ENCODE measurements at places on chromosomes 4 and X. TPM values are rescaled to one million over a fixed set of nuclear protein-coding genes. Genes with fewer than 3 reads are reported as not detected.

The MAGEB10 gene
- not detected for total RNA-seq

- H3K36me3 ChIP-seq: no peaks in the 10 kb centered on the region
- H3K4me3 ChIP-seq: no peak overlapping the region
- H3K27ac ChIP-seq: no peak overlapping the region
- H3K4me1 ChIP-seq: no peaks in the 10 kb centered on the region
Observed at GRCh38 chrX:34790026-34790425, 132.9 kb upstream of the TMEM47 start.

- DNase-seq: no peak
- no peaks in the 10 kb centered on the region for H3K27me3 ChIP-seq
- H3K4me3 ChIP-seq: no peak overlapping the region
- H3K36me3 ChIP-seq: no peaks in the 10 kb centered on the region
- no peaks in the 10 kb centered on the region for H3K4me1 ChIP-seq
- H3K27ac ChIP-seq: no peak overlapping the region
Observed at GRCh38 chrX:20315140-20315539, 48.4 kb upstream of the RPS6KA3 start.

- H3K27ac ChIP-seq: no peak overlapping the region
- H3K36me3 ChIP-seq: no peaks in the 10 kb centered on the region
- H3K4me3 ChIP-seq: no peak overlapping the region
- H3K4me1 ChIP-seq: no peaks in the 10 kb centered on the region
- DNase-seq: no peak
- H3K27me3 ChIP-seq: no peaks in the 10 kb centered on the region
Observed at GRCh38 chrX:131045726-131046125, 12.4 kb upstream of the ARHGAP36 start.

The REELD1 gene
- total RNA-seq: 0.20 TPM

The TNIP2 gene
- 78.3 TPM for total RNA-seq

The ADAMTS3 gene
- 1.7 TPM for total RNA-seq

The DIPK2B gene
- 34.5 TPM for total RNA-seq

- no peak for DNase-seq
- no peaks in the 10 kb centered on the region for H3K4me1 ChIP-seq
- H3K27ac ChIP-seq: no peak overlapping the region
- H3K36me3 ChIP-seq: no peaks in the 10 kb centered on the region
- no peak overlapping the region for H3K4me3 ChIP-seq
- no peaks in the 10 kb centered on the region for H3K27me3 ChIP-seq
Observed at GRCh38 chrX:13990126-13990800, 39.4 kb downstream of the GEMIN8 start.

- peaks cover 8% of the 10 kb centered on the region for H3K27me3 ChIP-seq
- H3K4me3 ChIP-seq: no peak overlapping the region
- no peaks in the 10 kb centered on the region for H3K36me3 ChIP-seq
Observed at GRCh38 chrX:134628663-134629062, 29.6 kb downstream of the PLAC1 start.

- H3K27me3 ChIP-seq: no peaks in the 10 kb centered on the region
- H3K4me3 ChIP-seq: no peak overlapping the region
- DNase-seq: no peak
- no peaks in the 10 kb centered on the region for H3K36me3 ChIP-seq
- H3K4me1 ChIP-seq: no peaks in the 10 kb centered on the region
Observed at GRCh38 chr4:92050875-92051274, 252.9 kb upstream of the GRID2 start.

DNA sequence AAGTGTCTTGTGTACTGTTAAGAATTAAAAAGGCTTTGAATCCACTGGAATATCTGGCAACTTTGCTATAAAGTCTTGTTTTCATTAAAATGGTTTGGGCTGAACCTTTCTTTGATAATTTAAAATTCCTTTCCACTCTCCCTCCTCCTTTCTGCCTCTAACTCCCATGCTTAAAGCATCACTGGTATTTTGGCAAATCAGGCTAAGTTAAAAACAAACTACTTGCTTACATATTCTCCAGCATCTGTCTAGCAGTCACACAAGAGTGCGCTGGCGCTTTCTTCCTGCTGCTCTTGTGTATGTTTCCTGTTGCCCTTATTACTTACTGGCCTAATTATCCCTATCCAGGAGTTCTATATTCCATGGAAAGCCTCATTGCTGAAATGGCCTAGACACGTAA, 136.6 kb downstream of the VEGFC start:
- no peaks in the 10 kb centered on the region for H3K4me1 ChIP-seq
- no peak overlapping the region for H3K27ac ChIP-seq
- H3K36me3 ChIP-seq: no peaks in the 10 kb centered on the region

The EXOC1L gene
- not detected for total RNA-seq

- H3K4me3 ChIP-seq: no peak overlapping the region
- H3K4me1 ChIP-seq: no peaks in the 10 kb centered on the region
- DNase-seq: no peak
- H3K36me3 ChIP-seq: no peaks in the 10 kb centered on the region
- no peaks in the 10 kb centered on the region for H3K27me3 ChIP-seq
Observed at GRCh38 chrX:2642791-2643190, 48.3 kb upstream of the CD99 start.

The CXCL3 gene
- not detected for total RNA-seq

GRCh38 chr4:144688035-144688569, 42.1 kb downstream of the HHIP start:
- no peaks in the 10 kb centered on the region for H3K4me1 ChIP-seq
- no peaks in the 10 kb centered on the region for H3K27me3 ChIP-seq
- H3K27ac ChIP-seq: no peak overlapping the region
- DNase-seq: no peak
- H3K4me3 ChIP-seq: no peak overlapping the region
- no peaks in the 10 kb centered on the region for H3K36me3 ChIP-seq

DNA sequence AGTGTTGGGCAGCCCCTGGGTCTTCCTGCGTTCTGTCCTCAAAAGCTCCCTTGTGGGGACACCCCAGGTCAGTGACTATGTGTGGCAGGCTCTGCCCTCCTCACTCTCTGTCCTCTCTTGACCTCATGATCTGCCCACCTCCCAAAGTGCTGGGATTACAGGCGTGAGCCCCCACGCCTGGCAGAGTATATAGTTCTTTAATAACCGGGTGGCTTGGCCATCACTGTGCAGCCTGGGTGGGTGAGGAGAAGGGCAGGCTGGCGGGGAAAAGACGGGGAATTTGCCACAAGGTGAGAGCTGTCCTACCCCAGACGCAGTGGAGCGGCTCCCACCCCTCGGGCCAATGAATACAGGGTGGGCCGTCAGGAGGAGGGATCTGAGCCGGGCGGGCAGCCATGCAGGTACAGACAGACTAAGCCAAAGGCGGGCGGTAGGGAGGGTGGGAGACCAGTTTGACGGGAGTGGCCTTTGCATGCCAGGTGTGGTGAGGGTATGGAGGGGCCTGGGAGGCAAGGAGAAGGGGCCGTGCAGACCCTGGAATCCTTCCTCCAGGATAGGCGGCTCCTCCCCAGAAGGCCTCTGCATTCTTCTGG, 2.5 kb downstream of the SH3BP2 start:
- DNase-seq: no peak
- no peaks in the 10 kb centered on the region for H3K27me3 ChIP-seq
- peak overlapping the region; percentile 91 for H3K4me3 ChIP-seq
- peak overlapping the region; percentile 91 for H3K27ac ChIP-seq
- H3K36me3 ChIP-seq: no peaks in the 10 kb centered on the region

- H3K27me3 ChIP-seq: no peaks in the 10 kb centered on the region
- H3K4me1 ChIP-seq: peaks cover 21% of the 10 kb centered on the region
- no peak for DNase-seq
- H3K27ac ChIP-seq: peak overlapping the region; percentile 46
- no peak overlapping the region for H3K4me3 ChIP-seq
- H3K36me3 ChIP-seq: no peaks in the 10 kb centered on the region
Observed at GRCh38 chr4:78661921-78662521, 110.5 kb downstream of the ANXA3 start.

The ETDB gene
- not detected for total RNA-seq

GRCh38 chr4:138572007-138572406, 329.9 kb upstream of the SLC7A11 start:
- H3K27ac ChIP-seq: no peak overlapping the region
- DNase-seq: no peak
- no peaks in the 10 kb centered on the region for H3K36me3 ChIP-seq
- no peaks in the 10 kb centered on the region for H3K4me1 ChIP-seq

- H3K4me3 ChIP-seq: no peak overlapping the region
- no peaks in the 10 kb centered on the region for H3K27me3 ChIP-seq
- no peak for DNase-seq
Observed at GRCh38 chr4:116627545-116627944, 457.8 kb downstream of the TRAM1L1 start.

DNA sequence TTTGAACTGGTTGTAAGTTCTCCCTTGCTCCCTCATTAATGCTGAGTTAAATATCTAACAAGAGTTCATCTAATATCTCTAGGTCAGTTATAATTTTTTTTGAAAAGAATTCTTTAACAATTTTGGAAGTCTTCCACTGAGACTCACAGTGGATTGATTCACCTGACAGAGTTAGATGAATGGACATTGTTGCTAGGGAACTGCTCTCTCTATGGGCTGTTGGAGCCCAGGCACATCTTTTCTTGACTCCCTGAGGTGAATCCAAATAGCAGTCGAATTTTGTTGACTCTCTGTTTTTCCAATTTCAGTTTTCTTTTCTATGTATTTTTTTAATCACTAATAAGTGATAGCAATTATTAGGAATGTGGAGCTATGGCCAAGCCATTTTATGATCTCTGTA, 996.1 kb upstream of the PABPC4L start:
- no peaks in the 10 kb centered on the region for H3K4me1 ChIP-seq
- no peak overlapping the region for H3K27ac ChIP-seq
- H3K36me3 ChIP-seq: no peaks in the 10 kb centered on the region
- no peak for DNase-seq

The DOCK11 gene
- total RNA-seq: 36.3 TPM

GRCh38 chrX:40304115-40304514, 206.4 kb upstream of the BCOR start:
- H3K4me3 ChIP-seq: no peak overlapping the region
- no peaks in the 10 kb centered on the region for H3K27me3 ChIP-seq
- no peaks in the 10 kb centered on the region for H3K4me1 ChIP-seq
- no peaks in the 10 kb centered on the region for H3K36me3 ChIP-seq
- H3K27ac ChIP-seq: no peak overlapping the region

- peaks cover 18% of the 10 kb centered on the region for H3K4me1 ChIP-seq
- H3K36me3 ChIP-seq: no peaks in the 10 kb centered on the region
- no peak overlapping the region for H3K4me3 ChIP-seq
- peak; percentile 29 for DNase-seq
- peak overlapping the region; percentile 15 for H3K27ac ChIP-seq
Observed at GRCh38 chr4:151624626-151625565, 135.9 kb downstream of the GATB start.

DNA sequence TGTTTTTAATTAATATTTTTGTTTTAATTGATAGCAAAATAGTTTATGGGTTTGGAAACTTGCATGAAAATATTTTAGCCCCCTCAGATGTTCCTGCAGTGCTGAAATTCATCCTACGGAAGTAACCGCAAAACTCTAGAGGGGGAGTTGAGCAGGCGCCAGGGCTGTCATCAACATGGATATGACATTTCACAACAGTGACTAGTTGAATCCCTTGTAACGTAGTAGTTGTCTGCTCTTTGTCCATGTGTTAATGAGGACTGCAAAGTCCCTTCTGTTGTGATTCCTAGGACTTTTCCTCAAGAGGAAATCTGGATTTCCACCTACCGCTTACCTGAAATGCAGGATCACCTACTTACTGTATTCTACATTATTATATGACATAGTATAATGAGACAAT, 40.4 kb downstream of the MAP7D3 start:
- H3K4me1 ChIP-seq: peaks cover 15% of the 10 kb centered on the region
- no peak overlapping the region for H3K27ac ChIP-seq
- no peak overlapping the region for H3K4me3 ChIP-seq
- H3K36me3 ChIP-seq: no peaks in the 10 kb centered on the region

The RAB41 gene
- total RNA-seq: not detected

The TBC1D19 gene
- total RNA-seq: 23.4 TPM

- no peaks in the 10 kb centered on the region for H3K27me3 ChIP-seq
- H3K4me3 ChIP-seq: no peak overlapping the region
- H3K27ac ChIP-seq: no peak overlapping the region
- H3K36me3 ChIP-seq: no peaks in the 10 kb centered on the region
- no peaks in the 10 kb centered on the region for H3K4me1 ChIP-seq
Observed at GRCh38 chrX:118047446-118048186, 69.0 kb downstream of the KLHL13 start.

GRCh38 chr4:8046925-8047541, 107.4 kb upstream of the AFAP1 start:
- H3K4me1 ChIP-seq: peaks cover 5% of the 10 kb centered on the region
- no peaks in the 10 kb centered on the region for H3K36me3 ChIP-seq
- no peak overlapping the region for H3K4me3 ChIP-seq
- no peak overlapping the region for H3K27ac ChIP-seq
- H3K27me3 ChIP-seq: no peaks in the 10 kb centered on the region

DNA sequence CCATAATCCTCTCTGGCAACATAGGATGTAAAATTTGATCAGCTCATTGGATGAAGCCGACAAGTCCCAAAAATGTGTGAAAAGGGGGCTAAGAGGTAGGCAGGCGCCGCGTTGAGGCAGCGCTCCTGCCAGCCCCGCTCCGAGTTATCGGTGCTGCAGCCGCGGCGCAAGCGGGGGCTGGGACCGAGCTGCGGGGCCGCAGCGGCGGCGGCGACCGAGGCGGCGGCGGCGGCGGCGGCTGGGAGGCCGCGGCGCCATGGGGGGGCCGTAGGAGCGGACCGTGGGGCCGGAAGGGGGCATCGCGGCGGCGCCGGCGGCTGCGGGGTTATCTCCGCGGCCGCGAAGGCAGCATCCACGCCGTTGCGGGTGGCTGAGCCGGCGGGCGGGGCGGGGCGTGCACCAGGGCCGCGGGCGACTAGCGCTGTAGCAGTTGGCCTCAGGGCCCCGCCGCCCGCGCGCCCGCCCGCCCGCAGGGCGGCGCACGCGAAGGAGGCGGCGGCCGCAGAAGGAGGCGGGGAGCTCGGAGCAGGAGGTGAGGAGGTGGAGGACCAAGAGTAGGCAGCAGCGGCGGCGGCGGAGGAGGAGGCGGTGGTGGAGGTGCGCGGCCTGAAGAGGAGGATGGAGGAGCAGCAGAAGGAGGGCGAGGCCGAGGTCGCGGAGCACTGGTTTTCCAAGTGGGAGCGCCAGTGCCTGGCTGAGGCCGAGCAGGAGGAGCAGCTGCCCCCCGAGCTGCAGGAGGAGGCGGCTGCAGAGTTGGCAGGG, 126.0 kb upstream of the CXorf66 start:
- H3K4me3 ChIP-seq: peak overlapping the region; percentile 55
- no peaks in the 10 kb centered on the region for H3K36me3 ChIP-seq
- no peak for DNase-seq
- H3K27me3 ChIP-seq: no peaks in the 10 kb centered on the region

GRCh38 chrX:19852014-19853005, 35.1 kb downstream of the SH3KBP1 start:
- H3K27me3 ChIP-seq: no peaks in the 10 kb centered on the region
- H3K27ac ChIP-seq: no peak overlapping the region
- H3K4me1 ChIP-seq: no peaks in the 10 kb centered on the region
- no peak overlapping the region for H3K4me3 ChIP-seq
- no peak for DNase-seq
- no peaks in the 10 kb centered on the region for H3K36me3 ChIP-seq

GRCh38 chr4:113678641-113679040, 82.9 kb downstream of the CAMK2D start:
- no peaks in the 10 kb centered on the region for H3K36me3 ChIP-seq
- H3K27ac ChIP-seq: no peak overlapping the region
- no peaks in the 10 kb centered on the region for H3K27me3 ChIP-seq
- H3K4me1 ChIP-seq: peaks cover 4% of the 10 kb centered on the region
- no peak overlapping the region for H3K4me3 ChIP-seq
